Skeletal muscle tissue (tissue), 5 donors: ENCODE measurements at places on chromosomes 3 and 15. TPM values are rescaled to one million over a fixed set of nuclear protein-coding genes. Genes with fewer than 3 reads are reported as not detected.

The FANCD2OS gene
- total RNA-seq, result not detected

The GUCA1C gene
- not detected for total RNA-seq

The ABI3BP gene
- 63.2 TPM for total RNA-seq

The CCDC191 gene
- total RNA-seq, result 1.6 TPM

The SLC26A6 gene
- total RNA-seq, result 9.4 TPM

The TMEM45A gene
- 15.7 TPM for total RNA-seq

The SYNPR gene
- not detected for total RNA-seq

The SCAANT1 gene
- total RNA-seq, result not detected

The MAP6D1 gene
- 14.1 TPM for total RNA-seq
